Fibroblast of skin of right quadriceps (primary cell): ENCODE measurements at places on chromosomes 1 and 21.

DNA sequence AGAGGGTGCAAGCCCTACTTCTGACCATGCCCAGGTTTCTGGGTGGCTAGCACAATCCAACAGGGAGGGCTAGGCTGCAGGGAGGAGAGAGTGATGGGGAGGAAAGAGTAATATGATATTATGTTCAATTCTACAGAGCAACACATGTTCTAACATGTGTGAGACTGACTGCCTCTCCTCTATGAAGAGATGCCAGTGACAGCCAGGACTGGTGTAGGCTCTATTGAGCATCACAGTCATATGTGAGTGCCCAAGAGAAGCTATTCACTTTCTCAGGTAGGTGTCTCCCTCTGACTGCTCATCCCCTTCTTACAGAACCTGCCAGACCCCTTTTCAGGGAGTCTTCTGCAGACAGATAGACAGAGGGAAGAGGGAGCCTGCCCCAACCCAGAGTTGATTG is 446.1 kb downstream of the SIPA1L2 start:
- no peak for DNase-seq

DNA sequence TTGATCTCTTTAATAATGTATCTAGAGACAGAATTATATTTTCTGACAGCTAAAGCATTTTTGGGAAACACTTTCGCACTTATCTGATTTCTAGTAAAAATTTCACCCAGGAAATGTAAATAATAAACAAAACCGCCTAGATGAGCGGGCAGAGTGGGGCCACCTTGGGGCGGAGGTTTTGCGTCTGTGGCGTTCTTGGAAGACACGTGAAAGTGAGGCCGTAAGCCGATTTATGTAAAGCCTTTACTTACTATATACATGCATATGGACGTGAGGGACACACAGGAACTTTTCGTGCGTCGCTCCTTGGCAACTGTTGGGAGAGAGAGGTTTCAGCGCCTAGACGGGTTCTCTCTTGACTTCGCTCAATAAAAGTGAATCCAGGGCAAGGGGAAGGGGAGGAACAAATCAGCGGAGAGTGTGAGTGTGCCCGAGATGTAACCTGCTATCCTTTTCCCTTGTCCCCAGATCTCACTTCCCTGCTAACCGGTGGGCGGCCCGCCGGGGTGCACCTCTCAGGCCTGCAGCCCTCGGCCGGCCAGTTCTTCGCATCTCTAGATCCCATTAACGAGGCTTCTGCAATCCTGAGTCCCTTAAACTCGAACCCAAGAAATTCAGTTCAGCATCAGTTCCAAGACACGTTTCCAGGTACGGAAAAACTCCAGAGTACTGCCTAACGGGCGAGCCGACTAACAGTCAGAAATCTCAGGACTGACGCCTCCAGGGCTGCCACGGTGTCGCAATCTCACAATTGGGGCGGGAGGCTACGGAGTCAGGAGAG is 1.7 kb downstream of the HLX start:
- peak; percentile 56 for DNase-seq

GRCh38 chr1:230750576-230750975 is 3.4 kb downstream of the CAPN9 start:
- no peak for DNase-seq

GRCh38 chr1:117618450-117619122 is 12.7 kb downstream of the TENT5C start:
- no peak for DNase-seq

GRCh38 chr21:45304945-45305344 is 17.2 kb upstream of the POFUT2 start:
- DNase-seq, result no peak

DNA sequence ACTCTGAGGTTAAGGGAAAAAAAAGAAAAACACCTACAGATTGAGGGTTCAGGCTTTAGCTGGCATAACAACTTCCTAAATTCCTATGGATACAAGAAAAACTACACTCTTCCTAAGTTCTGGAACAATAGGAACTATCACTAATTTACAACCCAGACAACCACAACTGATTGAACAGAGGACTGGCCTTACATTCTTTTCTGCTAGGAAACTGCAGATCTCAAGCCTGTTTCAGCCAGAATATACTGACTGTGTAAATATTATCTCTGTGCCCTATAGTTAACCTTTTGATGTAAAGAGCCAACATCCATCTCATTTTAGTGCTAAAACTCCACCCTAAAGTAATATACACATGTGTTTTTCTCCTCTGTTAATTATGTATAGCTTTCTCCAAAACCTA is 1186.5 kb upstream of the TMPRSS15 start:
- no peak for DNase-seq

DNA sequence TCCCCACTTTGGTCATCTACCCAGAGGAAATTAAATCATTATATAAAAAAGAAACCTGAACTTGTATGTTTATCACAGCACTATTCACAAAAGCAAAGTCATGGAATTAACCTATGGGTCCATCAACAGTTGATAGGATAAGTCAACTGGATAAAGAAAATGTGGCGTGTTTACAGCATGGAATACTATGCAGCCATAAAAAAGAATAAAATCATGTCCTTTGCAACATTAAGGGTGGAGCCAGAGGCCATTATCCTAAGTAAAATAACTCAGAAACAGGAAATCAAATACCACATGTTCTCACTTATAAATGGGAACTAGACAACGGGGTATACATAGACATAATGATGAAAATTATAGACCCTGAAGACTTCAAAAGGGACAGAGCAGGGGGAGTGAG is 27.6 kb upstream of the KCNK1 start:
- DNase-seq, result no peak

DNA sequence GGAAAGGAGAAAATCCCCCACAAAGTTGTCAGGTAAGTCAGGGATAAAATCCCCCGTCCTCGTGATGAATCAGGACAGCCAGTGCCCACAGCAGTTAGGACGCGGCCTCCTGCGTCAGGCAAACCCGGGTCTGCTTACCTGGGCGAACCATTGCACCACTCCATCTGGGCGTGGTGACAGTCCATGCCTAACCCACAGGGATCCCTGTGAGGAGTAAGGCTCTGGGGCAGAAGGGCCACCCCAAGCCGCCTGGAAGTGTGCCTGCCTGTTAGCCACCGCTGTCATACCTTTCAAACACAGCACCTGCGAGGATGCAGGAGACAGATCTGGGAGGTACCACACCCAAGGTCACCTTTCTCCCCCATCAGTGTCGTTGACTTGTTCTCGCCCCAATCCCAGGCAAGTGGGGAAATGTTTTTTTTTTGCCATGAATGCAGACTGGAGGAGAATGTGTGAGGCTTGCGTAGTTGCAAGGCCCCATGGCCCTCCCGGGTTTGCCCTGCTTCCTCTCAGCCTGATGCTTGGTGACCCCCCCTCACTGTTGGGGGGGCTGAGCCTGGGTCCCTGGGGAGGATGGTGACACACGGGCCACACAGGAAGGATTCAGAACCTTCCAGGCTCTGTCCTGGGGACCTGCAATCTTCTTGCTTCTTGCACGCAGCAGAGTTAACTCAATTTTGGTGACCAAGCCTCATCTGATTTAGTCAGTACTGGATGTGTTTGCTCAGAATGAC is 107.0 kb downstream of the PGBD5 start:
- DNase-seq, result no peak

GRCh38 chr1:242468784-242469183 is 55.7 kb downstream of the PLD5 start:
- no peak for DNase-seq

DNA sequence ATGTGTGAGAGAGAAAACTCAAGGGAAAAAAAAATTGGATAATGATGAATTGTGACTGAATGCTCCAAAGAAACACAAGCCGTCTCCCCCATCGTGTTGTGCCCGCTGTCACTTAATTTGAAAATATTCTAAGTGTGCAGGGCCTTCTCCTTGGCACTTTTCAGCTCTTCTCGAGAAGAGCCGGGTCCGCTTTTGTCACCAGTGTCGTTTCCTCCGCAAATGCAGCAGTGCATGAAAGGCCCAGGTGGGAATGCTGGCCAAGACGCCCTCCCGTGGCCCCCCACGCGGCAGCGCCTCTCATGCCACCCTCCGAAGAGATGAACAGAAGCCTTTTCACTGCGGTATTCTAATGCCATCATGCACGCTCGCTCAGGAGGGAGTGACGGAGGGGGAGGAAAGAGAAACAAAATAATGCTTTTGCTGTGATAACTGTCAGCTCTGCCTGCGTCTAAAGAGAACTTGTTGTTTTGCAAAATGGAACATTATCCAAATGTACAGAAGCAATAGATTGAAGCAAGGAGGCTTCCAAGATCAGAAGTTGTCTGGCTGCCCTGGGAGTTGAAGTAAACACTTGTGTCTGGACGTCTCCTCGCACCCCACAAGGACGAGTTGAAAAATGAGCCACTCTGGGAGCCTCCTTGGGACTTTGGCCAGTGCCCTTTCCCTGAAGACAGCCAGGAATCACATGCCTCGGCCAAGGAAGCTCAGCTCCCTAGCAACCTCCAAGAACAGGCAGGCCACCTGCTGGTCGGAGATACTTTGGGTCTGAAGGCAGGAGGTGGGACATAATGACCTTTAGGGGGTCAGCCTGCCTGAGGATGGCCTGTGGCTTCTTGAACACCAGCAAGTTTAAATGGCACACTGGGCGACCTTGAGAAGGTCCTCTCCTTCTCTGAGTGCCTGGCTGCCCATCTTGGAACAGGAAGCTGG is 166.1 kb upstream of the ZC3H12A start:
- DNase-seq, result no peak

- DNase-seq, result peak; percentile 4
These were observed 54.3 kb upstream of the SERBP1 start for GRCh38 chr1:67484492-67484891.

GRCh38 chr21:34227386-34227852 is 136.4 kb upstream of the KCNE2 start:
- peak; percentile 66 for DNase-seq

DNA sequence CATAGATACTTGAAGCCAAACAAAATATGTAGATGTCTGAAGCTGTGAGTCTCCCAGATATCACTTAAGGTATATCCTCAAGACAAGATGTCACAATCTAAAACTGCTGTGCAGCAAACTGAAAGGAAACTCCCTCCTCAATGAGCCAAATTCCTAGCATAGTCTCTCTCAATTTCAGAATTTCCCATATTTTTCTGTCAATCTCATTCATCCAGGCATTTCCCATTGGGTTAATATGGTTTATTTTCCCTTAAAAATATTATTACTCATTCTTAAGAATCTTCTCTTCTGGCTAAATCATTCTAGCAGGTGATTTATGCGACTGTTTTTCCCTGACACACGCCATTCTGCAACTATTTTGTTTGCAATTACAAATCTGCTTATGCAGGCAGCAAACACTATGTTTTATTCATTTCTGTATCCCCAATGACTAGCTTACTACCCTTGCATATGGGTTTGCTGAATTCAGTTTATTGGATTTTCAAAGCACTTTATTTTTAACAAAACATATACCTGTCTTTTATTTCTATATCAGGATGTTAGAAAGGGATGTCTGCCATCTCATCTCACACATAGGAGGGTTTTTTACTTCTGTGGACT is 69.9 kb downstream of the TNFSF4 start:
- peak; percentile 41 for DNase-seq
